ENCODE measurements at places on chromosomes 7 and 10.

DNA sequence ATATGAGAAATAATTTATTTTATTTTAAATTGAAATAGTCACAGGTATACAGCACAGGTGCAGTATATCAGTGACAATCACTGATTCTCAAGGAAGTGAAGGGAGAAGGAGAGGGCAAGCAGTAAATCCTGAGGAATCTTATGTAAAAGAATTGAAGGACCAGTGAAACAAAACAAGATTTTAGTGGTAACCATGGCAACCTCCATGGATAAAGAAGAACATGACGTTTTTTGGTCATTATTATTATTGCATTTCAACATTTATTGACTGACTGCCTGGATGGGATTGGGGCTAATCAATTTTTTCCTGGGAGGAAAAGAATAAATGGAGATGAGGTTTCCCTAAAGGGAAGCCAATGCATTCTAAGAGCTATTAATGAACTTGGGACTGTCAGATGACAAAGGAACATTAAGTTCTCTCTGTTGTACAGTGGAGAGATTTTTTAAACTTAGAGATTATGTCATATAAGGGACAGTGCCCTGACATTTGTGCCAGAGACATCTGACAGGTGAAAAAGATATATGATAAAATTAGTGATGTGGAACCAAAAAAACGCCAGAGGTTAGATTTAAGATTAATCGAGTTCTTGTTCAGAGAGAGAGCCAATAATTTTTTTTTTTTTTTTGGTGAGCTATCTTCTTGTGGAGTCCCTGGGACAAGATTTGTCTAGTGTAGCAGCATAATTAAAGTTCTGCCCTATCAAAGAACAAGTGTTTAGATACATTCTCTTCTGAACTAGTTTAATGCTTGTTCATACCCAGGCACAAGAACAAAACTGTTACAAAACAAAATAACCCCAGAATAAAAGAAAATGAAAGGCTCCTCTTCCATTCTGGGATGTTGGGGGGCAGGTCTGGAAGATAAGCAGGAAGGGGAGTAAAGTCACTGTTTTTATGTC is 279.9 kb downstream of the CSTF2T start:
- DNase-seq: no peak

DNA sequence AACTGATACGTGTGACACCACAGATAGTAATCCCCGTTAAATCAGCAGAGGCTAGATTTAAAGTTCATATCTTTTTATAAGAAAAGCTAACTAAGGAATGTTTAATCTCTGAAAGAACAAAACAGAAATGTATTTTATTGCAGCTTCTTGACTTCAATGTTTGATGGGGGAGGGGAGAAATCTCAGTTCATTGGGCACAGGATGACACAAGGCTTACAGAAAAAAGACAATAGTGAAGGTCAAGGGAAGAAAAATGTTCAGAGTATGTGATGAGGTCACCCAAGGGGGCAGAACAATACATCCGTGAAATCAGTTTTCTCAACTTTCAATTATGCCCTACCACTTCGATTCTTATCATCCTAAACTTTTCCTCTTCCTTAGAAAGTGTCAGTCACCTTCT is 102.9 kb downstream of the ELAPOR2 start:
- no peak for DNase-seq

DNA sequence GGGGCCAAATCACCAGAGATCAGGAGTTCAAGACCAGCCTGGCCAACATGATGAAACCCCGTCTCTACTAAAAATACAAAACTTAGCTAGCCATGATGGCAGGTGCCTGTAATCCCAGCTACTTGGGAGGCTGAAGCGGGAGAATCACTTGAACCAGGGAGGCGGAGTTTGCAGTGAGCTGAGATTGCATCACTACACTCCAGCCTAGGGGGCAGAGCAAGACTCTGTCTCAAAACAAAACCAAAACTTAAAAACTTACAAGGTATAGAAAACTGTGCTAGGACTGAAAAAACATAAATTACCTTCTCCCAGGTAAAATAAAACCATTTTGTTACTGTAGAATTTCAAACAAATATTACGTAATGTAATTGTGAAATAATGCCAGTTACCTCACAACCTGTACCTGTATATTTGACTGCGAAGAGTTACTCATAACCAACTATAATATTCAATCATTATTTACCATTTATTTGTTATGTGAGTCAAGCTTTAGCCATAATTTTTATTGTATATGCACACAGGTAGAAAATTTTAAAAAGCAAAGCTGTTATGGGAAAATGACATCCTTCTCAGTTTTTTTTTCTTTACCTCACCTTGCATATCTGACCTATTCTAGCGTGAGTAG is 180.9 kb downstream of the SEMA3A start:
- no peak for DNase-seq

- DNase-seq: no peak
Measured at GRCh38 chr7:134649226-134649775, 2.6 kb downstream of the BPGM start.

DNA sequence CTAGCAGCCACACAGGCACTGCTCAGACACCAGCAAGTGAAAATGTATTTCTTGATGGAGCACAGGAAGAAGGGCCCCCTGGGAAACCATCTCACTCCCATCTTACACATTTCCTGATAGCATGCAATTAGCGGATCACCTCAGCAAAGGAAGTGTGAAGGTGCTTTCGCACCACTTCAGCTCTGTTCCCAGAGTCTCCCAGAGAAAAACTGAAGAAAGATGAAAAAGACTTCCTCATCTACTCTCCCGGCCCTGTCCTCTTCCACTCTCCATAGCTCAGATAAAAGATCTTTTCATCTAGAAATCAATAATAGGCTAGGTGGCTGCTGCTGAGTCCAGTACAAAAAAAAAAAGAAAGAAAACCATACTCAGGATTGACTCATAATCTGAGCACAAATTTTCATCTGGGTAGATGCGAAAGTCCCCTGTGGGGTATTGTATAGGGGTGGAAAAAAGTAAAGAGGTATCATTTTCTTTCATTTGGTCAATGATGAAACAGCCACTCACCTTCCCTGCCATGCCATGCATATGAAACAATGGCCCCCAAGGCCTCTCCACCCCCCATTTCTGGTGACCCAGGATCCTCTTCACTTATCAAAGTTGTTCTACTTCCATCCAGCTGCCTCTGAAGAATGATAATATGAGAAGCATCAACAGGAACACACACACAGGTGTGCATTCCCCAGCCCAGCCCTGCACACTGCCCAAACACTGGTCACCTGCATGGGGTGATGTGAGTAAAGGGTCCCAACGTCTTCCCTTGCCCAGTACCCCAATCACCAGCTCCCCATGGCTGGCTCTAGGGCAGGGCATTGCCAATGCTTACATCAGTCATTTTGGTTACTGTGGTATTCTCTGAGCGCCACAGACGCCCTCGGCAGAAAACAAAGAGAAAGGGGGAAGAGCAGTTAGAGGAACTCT is 48.8 kb upstream of the DGKI start:
- no peak for DNase-seq

GRCh38 chr10:133384071-133384470 is 5.0 kb downstream of the PAOX start:
- DNase-seq: no peak

DNA sequence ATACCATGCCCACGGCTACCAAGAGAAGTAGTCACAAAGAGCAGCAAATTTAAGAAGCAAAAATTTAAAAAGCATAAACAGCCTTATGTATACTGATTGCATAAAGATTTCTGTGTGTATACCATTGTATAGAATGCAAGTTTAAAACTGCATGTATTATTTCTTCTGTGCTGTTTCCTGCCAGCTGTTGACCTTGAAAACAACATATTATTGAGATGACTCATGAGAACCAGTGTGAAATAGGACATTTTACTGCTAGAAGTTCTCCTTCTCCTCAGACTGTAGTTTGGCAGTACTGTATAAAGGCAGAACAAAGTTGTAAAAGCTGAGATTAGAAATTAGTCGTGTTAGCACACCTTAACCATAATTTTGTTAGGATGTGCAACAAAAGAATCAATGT is 42.3 kb upstream of the SGCE start:
- DNase-seq: no peak

GRCh38 chr10:62457598-62457997 is 83.4 kb downstream of the ZNF365 start:
- no peak for DNase-seq

DNA sequence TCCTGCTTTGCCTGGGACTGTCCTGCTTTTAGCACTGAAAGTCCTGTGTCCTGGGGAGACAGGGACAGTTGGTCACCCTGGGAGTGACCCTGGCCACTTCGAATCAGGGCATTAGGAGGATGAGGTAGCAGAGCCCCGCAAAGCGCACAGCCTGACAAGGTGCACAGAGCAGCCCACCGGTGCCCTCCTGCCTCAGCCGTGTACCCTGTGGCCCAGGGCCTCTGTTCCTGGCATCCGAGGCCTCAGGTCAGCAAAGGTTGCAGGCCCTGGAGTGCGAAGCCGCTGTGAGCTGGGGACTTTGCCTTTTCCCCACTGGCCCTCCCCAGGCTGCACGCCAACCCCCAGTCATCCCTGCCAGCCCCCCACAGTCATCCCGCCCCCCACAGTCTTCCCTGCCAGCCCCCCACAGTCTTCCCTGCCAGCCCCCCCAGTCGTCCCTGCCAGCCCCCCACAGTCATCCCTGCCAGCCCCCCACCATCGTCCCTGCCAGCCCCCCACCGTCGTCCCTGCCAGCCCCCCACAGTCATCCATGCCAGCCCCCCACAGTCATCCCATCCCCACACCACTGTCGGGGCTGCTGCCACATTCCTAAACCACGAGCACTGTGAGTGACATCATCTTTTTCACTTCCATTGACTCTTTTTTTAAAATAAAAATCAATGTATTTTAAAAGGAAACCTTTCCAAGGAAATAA is 91.8 kb downstream of the RGS10 start:
- DNase-seq: no peak

GRCh38 chr10:75525646-75526045 is 94.2 kb downstream of the LRMDA start:
- no peak for DNase-seq

GRCh38 chr10:11557513-11557912 is 53.9 kb downstream of the USP6NL start:
- no peak for DNase-seq

GRCh38 chr7:142380069-142380468 is 122.2 kb upstream of the PRSS58 start:
- DNase-seq: no peak

DNA sequence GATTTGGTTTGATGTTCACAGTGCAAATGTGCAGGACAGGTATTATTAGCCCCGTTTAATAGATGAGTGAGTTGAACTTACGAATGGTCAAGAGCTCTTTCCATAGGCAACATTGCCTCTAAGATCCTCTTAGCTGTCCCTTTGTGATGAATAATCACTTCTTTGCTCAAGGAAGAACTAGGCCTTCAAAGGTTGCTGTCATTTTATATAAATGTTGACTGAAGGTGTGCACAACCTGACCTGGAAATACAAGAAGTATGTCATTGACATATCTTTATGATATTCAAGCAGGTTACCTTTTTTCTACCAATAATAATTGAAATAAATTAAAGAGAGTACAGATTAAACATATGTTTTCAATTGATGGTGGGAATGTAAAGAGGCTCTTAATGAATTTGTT is 48.5 kb upstream of the GLCCI1 start:
- DNase-seq: no peak

DNA sequence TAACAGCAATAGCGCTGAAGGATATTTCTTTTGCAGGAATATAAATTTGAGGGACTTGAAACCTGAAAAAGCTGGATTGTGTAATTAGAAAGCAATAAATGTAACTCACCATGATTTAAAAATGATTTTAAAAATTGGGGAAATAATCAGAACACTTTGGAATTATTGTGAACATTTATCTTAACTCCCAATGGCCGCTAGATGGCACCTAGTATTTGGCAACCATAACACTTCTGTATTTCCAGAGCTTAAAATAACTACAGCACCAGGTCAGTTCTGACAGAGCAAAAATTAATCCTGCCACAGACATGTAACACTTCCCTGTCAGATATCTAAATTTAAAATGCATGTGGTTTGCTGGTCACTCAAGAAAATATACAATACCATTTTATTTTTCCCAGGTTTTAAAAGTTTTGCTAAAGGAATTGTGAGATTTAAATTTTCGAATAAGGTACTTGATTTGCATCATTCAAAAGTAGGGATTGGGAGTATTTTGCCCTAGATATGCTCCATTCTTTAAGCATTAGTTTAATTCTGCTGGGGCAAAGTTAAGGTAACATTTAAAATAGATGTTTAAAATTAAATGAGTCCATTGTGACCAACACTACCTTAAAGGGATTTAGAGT is 144.5 kb downstream of the PPP1R3A start:
- DNase-seq: no peak

GRCh38 chr7:125119559-125120115 is 190.0 kb upstream of the POT1 start:
- DNase-seq: no peak

DNA sequence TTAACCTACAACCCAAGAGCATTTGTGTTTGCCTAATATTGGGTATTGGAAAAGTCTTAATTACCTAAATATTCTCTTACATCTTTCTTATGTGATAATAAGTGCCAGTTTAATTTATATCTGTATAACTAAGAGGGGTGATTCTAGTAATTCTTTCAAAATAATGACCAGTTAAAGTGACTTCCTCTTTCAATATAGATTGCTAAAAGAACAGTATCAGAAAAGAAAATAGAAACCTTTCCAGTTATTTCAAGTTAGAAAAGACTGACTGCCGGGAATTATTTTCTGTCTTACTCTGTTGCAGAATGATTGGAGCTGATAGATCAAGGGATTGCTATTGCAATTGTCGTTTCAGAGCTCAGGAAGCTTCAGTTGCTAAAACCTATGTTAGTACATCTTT is 525.0 kb upstream of the SEMA3D start:
- no peak for DNase-seq

DNA sequence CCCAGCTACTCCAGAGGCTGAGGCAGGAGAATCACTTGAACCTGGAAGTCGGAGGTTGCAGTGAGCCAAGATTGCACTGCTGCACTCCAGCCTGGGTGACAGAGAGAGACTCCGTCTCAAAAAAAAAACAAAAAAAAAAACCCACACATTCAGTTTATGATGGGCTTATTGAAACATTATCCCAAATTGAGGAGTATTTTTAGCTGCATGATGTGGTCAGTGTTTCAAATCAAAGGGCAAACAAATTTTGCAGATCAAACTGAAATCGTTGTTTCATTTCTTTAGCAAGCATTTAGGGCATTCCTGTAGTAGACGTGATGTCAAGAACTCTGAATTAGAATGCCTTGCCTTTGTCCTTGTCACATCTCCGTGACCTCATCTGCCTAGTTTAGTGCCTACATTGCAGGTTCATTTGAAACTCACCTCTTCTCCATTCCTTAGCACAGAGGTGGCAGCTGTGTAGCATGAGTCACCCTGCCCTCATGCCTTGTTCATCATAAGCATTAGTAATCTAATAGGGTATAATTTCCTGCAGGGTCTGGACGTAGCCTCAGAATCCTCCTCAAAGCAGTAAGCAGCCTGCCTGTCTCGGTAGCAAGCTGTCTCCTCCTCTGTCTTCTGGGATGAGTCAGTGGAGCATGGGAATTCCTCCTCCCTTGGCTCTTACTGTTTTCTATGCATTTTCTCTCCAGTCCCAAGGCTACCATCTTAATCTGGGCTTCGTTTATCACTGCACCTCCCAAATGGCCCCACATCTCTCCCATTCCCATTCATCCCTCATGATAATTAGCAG is 73.8 kb downstream of the CUL1 start:
- no peak for DNase-seq

DNA sequence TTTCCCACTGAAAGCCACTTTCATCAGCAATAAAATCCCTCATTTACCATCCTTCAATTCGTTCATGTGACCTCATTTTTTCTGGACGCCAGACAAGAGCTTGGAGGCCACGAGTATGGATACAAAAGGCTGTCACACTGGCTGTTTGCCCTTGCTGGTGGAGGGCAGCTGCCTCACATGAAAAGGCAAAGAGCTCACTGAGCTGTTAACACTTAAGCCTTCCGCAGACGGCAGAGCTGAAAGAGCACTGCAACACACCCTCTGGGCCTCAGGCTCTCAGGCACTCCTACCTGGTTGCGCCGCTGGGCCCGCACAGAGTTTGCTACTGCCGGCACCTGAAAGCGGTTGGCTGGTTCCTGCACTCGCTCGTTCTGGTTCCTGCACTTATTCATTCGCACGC is 193.5 kb downstream of the CFTR start:
- no peak for DNase-seq

Data from vagina (tissue), 2 donors.